ENCODE measurements at places on chromosomes 6 and 20.

DNA sequence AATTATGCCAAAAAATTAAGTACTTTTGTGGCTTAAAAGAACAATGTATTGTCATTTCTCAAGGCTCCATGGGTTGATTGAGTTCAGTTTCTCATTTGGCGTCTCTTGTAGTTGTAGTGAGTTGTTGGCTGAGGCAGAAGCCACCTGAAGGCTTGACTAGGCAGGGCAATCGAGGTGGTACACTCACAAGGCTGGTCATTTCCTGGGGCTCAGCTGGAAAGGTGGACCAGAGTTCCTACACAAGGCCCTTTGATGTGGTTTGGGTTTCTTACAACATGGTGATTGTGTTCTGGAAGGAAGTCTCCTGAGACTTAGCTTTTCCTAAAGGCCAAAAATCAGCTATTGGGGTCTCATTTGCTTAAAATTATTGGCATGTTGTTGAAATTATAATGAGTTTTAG lies 22.6 kb downstream of the MAS1 start:
- no peak for DNase-seq

DNA sequence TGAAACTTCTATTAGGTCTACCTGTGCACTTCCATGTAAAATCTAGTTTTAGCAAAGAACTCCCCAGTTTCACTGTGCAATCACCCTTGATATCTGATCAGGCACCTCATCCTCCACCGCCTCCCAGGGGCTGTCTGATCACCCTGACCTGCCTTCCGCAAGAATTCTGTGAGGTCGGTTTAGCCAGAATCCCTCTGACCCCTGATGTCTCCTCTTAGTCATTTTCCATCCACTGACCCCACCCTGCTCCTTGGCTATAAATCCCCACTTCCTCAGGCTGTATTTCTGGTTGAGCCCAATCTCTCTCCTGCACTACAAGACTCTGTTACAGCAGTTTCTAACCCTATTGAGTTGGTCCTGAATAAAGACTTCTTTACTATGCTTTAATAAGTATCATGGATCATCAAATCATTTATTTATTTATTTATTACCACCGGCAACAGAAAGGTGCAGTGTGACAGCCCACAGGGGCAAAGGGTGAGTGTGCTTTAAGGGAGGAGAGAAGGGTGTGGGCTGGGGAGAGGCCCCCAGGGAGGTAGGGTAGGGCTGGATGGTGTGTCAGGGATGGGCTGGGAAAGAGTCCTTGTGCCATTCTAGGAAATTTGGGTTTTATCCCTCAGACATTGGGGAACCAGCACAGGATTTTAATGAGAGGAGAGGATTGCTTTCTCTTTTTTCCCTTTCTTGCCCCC lies 11.2 kb upstream of the SERPINB6 start:
- no peak for DNase-seq

- DNase-seq, result no peak
Observed at GRCh38 chr6:157385482-157385881, 4.5 kb downstream of the ZDHHC14 start.

- DNase-seq, result no peak
Observed at GRCh38 chr20:5508044-5508443, 191.3 kb upstream of the PROKR2 start.

- no peak for DNase-seq
Observed at GRCh38 chr6:165605901-165606739, 56.9 kb downstream of the PDE10A start.
